Vagina (tissue), 2 donors: ENCODE measurements at places on chromosomes 11 and 22. TPM values are rescaled to one million over a fixed set of nuclear protein-coding genes. Genes with fewer than 3 reads are reported as not detected.
A peak's percentile ranks its signal among the peaks of the same experiment; 100 is the strongest.

GRCh38 chr11:13772223-13773046, 104.0 kb downstream of the FAR1 start:
- no peaks in the 10 kb centered on the region for H3K4me1 ChIP-seq
- no peaks in the 10 kb centered on the region for H3K36me3 ChIP-seq
- no peak overlapping the region for H3K4me3 ChIP-seq
- H3K27ac ChIP-seq: no peak overlapping the region
- no peaks in the 10 kb centered on the region for H3K27me3 ChIP-seq

GRCh38 chr11:59730896-59731565, 17.4 kb upstream of the OR10V1 start:
- H3K4me1 ChIP-seq: no peaks in the 10 kb centered on the region
- H3K27ac ChIP-seq: no peak overlapping the region
- no peak overlapping the region for H3K4me3 ChIP-seq

- H3K4me3 ChIP-seq: no peak overlapping the region
- no peak overlapping the region for H3K27ac ChIP-seq
- no peaks in the 10 kb centered on the region for H3K27me3 ChIP-seq
- DNase-seq: no peak
- H3K4me1 ChIP-seq: no peaks in the 10 kb centered on the region
Observed at GRCh38 chr11:110182886-110183285, 89.7 kb downstream of the ZC3H12C start.

DNA sequence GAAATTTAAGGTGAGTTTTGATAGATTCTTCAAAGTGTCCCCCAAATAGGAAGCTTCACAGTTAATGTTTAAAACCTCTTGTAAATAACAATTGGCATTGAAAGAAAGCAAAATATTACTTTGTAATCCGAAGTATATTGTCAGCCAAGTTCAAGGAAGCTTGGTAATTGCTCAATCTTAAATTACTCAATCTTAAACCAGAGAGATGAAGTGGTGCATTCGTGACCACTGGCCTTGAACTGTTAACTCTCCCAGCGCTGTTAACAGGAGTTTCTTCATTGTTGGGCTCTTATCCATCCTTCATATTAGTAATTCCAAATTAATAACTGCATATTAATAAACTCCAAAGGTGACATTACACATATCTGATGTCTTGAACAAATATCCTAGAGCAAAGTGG, 20.6 kb upstream of the FDX1 start:
- no peak for DNase-seq
- no peaks in the 10 kb centered on the region for H3K27me3 ChIP-seq
- H3K4me1 ChIP-seq: no peaks in the 10 kb centered on the region
- no peak overlapping the region for H3K27ac ChIP-seq
- no peaks in the 10 kb centered on the region for H3K36me3 ChIP-seq

GRCh38 chr11:125123947-125124617, 12.7 kb upstream of the TMEM218 start:
- H3K4me1 ChIP-seq: no peaks in the 10 kb centered on the region
- H3K4me3 ChIP-seq: no peak overlapping the region
- no peaks in the 10 kb centered on the region for H3K36me3 ChIP-seq

GRCh38 chr11:69576069-69576782, 64.7 kb upstream of the CCND1 start:
- no peaks in the 10 kb centered on the region for H3K27me3 ChIP-seq
- H3K4me3 ChIP-seq: no peak overlapping the region
- H3K27ac ChIP-seq: no peak overlapping the region
- no peaks in the 10 kb centered on the region for H3K36me3 ChIP-seq

DNA sequence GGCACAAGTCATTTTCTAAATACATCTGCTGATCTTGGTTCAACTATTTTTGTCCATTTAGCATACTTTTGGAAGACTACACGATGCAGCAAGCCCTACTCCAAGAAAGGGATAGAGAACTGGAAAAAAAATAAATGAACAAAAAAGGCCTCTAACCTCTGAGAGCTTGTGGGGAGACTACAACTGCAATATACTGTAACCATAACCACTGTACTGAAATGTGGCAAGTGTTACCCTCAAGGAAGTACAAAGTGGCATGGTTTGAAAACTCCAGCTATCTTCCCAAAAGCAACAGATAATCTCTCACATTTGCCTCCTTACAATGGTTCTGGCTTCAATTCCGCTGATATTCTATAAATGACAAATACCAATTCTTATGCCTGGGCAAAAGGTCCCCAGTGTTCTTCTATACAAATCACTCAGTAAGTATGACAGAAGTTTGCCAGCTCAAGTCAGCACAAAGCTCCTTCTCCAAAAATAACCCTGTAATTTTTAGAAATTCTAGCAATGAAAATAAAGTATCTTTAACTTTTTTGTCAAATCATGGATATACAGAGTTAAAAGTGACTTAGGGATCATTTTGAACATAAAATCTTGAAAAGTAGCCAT, 22.9 kb downstream of the AMBRA1 start:
- H3K27ac ChIP-seq: no peak overlapping the region
- H3K4me3 ChIP-seq: no peak overlapping the region
- peaks cover 22% of the 10 kb centered on the region for H3K4me1 ChIP-seq
- no peak for DNase-seq
- H3K27me3 ChIP-seq: no peaks in the 10 kb centered on the region

DNA sequence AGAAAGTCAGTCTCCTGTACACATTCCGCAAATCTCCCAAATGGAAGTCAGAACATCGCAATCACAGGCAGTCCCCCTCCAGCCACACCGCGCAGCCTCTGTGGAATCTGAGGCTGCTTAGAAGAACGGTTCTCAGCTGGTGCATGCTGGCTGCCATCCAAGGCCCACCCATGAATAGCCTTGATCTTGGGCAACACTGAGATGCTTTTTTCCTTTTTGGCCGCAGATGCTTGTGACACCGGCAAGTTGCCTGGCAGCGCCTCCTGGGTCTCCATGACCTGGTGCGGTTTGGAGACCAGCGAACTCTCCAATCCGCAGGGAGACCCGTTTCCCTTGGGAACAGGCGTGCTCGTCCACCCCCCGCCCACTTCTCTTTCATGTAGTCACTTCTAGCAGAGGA, 26.3 kb upstream of the PHF21B start:
- no peaks in the 10 kb centered on the region for H3K27me3 ChIP-seq
- H3K4me3 ChIP-seq: no peak overlapping the region
- DNase-seq: no peak
- H3K27ac ChIP-seq: peak overlapping the region; percentile 58
- peaks cover 35% of the 10 kb centered on the region for H3K4me1 ChIP-seq

DNA sequence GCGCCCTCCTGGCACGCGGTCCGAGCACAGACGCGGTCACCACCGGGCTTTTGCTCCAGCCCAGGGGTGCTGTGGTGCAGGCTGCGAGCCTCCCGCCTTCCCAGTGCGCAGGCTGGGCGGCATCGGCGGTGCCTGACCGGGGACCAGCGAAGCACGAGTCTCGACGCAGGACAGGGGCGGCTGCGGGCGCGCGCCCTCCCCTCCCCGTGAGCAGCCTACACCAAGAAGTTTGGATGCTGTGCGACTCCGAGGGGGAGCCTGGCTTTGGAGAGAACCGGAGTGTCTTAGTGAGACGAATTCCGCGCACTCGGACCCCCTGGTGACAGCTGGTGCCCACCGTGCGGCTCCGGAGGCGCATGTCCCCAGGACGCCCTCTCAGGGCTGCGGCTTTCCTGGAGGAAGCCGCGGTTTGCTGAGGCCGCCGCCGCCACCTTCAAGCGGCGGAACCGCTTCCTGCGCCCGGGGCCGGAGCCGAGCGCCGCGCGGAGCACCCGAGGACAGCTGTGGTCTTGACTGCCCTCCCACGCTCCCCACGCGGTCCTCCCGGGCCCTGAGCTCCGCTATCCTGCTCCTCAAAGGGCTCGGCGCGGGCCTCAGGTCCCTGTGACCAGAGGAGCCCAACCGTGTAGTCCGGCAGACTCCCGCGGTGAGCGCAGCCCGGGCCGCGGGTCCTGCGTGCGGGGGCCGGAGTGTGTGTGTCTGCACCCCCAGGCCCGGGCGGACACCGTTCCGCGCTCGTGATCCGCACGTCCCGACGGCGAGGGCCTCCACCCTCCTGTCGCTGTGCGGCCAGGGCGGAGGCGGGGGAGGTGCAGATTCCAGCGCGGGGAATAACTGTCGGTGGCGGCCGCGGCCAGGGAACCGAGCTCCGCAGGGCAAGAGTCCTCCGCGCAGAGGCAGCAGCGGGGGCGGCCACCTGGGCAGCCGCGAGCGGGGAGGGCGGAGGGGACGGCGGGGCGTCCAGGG, 1.7 kb downstream of the FGF3 start:
- no peak overlapping the region for H3K4me3 ChIP-seq
- DNase-seq: no peak
- H3K4me1 ChIP-seq: peaks cover 6% of the 10 kb centered on the region
- H3K27me3 ChIP-seq: peaks cover 4% of the 10 kb centered on the region
- H3K27ac ChIP-seq: no peak overlapping the region
- no peaks in the 10 kb centered on the region for H3K36me3 ChIP-seq

MIOX gene
- not detected for total RNA-seq

EFCAB6 gene
- 1.7 TPM for total RNA-seq
